ENCODE measurements at places on chromosomes 1 and 21. TPM values are rescaled to one million over a fixed set of nuclear protein-coding genes. Genes with fewer than 3 reads are reported as not detected.

ST7L gene
- 14.0 TPM for total RNA-seq

DNA sequence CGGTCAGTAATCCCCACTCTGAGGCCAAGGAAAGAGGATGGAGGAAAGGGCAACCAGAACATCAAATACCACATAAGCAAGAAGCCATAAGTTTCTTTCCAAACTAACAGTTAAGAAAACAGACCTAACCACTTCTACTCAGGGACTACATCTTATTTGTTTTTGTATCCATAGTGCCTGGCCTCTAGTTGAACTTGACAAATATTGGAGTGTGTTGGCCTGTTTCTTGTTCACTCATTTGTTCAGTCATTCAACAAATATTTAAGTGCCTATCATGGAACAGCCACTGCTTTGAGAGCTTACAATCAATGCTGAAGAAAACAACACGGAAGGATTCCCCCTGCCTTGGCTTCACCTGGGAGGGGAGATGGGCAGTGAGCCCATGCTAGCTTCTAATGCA lies 69.7 kb downstream of the ST6GALNAC3 start:
- DNase-seq = no peak

GRCh38 chr21:40719615-40720014 lies 127.3 kb downstream of the DSCAM start:
- no peak for DNase-seq

GJA8 gene
- not detected for total RNA-seq

GRCh38 chr1:150577557-150578271 lies 1.7 kb downstream of the MCL1 start:
- DNase-seq = no peak

DNA sequence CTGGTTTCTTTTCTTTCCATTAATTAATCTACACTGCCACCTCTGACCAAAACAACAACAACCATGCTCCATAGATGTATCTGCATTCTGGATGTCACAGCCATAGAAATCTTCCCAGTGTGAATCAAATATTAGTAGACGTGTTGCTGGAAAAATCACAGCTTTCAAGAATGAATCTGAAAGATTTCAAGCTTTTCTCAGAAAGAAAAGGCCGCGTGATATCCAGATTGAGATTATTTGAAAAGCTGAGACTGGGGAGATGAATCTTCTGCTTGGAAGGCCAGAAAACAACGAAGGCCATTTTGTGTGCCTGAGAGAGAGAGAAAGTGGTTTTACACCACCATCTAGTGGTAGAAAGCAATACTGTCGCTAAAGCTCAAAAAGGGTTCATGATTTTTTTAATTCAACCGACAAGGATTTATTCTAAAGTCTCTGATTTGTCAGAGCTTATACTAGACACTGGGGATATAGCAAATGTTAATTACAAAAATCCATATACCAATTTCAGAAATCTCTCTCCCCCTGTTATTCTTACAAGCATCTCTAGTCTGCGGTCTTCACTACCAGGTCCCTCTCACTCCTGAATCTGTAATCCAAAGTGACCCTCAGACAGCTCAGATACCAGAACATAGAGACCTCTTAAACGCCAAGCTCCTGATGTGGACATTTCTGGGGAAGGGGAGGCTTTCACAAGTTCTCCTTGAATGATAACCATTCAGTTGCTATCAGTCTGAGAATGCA lies 87.5 kb upstream of the SGIP1 start:
- peak; percentile 54 for DNase-seq

FABP3 gene
- 5,112 TPM for total RNA-seq

DNA sequence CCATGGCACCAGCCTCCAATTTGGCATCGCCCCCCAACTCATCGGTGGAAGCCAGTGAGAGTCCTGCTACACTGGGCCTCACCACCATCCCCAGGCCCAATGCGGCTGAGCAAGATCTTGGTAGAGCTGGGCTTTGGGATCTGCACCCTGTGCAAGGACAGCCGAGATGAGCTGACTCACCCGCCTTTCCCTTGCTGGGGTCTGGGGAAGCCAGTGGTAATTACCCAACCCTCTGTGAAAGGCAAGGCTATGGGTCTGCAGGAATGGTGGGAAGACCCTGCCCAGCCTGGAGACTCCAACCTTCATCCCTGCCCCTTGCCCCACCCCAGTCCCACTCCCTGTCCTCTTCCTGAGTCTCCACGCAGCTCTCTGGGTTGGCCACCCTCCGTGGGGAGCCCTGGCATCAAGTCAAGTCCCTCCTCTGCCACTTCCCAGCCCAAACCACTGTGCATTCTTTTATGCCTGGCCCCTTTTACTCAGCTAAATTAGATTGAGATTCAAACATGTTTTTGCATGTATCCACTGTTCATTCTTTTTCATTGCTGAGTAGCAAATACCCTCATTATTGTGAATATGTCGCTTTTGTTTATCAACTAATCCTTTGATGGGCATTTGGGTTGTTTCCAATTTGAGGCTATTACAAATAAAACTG lies 8.8 kb downstream of the SMCP start:
- no peak for DNase-seq

DNA sequence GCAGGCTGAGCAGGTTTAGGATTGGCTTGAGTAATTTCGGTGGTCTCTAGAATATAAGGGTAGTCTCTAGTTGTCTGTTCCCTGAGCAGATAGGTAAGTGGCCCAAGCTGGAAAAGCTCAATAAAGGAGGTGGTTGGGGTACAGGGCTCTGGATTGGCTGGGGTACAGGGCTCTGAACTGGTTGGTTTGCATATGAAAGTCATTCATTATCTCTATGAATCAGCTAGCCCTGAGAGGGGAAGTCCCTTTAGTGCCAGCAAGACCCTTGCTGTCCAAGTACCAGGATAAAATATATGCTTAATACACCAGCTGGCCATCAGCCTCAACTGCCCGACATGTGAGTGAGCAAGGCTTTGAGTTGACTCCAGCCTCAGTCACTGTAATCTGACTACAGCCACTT lies 93.0 kb downstream of the ZBTB18 start:
- DNase-seq = no peak

RCSD1 gene
- total RNA-seq = 47.8 TPM

DNA sequence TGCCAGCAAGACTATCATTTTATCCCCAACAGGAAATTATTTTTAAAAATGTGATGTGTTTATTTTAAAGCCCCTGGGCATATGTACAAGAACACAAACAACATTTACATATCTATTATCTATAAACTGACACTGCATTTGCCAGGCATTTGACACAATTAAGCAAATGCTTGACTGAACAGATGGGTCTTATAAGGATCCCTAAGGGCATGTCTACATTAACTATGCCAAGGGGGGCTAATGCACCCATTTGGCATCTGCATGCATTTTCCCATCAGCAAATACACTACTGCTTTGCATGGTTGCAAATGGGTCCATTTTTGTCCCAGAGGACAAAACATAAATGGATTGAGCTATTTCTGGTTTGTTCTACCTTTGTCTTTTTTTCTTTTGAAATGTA lies 884.8 kb upstream of the B3GALT2 start:
- DNase-seq = no peak

DNA sequence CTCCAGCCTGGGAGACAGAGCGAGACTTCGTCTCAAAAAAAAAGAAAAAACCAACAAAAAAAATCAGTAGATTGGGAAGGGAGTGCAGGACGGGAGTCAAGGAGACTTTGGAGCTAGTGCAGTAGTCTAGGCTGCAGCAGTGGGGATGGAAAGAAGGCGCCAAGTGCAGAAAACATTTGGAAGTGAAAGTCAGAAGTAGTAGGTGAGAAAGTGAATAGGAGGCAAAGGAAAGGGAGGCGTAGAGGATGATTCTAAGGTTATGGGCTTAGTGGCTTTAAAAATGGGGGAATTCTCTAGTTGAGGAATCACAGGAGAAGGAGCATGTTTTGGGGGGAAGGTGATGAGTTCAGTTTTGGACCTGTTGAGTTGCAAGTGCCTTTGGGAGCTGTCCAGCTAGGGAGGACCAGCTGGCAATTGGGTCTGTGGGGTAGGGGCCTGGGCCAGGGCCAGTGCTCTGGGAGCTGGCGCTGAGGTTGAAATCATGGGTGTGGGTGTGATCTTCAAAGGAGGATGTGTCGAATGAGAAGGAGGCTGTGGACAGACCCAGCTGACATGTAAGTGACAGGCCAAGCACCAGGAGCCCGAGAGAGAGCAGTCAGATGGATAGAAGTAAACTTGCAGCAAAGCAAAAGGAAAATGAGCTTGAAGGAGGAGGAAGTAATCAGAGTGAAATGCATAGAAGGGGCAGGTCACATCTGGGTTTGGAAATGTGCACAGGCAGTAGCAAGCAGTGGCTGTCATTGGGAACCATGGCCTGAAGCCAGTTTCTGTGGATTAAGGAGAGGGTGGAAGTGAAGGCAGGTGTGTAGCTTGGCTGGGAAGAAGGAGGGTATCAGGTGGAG lies 15.8 kb downstream of the TMCC2 start:
- no peak for DNase-seq

- DNase-seq = peak; percentile 66
Measured at GRCh38 chr1:149887456-149888246, 11.7 kb upstream of the BOLA1 start.

KCNK1 gene
- total RNA-seq = 14.5 TPM

RBBP5 gene
- 8.9 TPM for total RNA-seq

DNA sequence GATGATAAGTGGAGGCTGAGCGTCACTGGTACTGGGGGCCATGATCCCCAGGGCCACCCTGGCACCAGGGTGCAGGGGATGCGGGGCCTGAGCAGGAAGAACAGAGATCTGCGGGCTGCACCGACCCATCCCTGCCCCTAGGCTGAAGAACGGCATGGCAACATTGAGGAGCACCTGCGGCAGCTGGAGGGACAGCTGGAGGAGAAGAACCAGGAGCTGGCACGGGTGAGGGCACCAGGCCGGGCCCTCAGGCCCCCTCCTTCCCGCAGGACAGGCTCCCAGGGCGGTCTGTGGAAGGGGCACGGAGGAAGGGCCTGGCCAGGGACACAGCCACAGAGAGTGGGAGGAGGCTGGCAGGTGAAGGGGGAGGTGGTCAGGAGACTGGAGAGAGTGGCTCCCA lies 21.8 kb downstream of the PPFIA4 start:
- no peak for DNase-seq

- DNase-seq = no peak
Measured at GRCh38 chr1:154742606-154743005, 127.5 kb downstream of the KCNN3 start.

SLC22A15 gene
- total RNA-seq = 13.1 TPM

BARHL2 gene
- total RNA-seq = not detected

ANGPTL1 gene
- total RNA-seq = 22.3 TPM

RGS8 gene
- total RNA-seq = not detected

DNA sequence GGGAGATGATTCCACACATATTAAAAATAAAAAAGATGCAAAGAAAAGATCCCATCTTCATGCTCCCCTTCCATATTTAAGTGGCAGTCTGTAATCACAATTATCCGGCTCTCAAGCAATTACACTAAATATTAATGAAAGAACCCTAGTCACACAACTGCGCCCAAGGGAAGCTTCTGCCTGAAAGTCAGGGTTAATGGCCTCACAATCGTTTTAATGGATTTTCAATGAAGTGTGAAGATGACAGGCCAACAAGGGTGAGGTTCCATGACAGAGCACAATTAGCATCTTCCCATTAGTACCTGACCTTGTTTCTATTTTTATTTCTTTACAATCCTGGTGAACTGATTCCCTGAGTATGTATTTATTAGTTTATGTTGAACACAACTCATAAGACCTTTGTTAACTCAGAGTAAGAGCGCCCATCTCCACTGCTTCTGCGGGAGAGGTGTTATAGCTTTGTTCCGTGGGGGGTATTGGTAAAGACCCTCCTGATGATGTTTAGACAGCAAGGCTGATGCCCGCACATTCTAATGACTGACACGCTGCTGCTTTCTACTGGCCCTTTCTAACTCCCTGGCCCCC lies 80.9 kb downstream of the IER5 start:
- no peak for DNase-seq

CD84 gene
- 1.3 TPM for total RNA-seq

CDA gene
- total RNA-seq = 0.93 TPM

DNA sequence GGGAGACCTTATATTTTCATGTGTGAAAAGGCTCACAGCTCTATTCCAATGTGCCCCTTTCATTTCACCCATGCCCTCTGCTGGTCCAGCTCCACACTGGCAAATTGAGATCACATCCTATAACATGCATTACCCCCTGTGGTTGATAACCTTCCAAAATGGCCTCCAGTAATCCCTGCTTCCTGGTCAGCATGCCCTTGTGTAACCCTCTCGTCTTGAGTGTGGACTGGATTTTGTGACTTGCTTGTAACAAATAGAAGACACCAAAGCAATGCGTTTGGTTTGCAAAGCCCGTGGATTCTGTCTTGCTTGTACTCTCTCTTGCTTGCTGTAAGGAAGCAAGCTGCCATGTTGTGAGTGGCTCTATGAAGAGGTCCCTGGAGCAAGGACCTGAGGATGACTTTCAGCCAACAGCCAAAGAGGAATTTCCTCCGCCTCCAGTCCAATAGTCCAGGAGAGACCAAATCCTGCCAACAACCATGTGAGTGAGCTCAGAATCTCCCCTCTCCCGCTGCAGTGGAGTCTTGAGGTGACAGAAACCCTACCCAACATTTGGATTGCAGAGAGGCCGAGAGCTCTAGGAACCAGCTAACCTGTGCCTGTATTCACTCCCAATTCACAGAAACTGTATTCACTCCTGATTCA lies 17.4 kb downstream of the KCNA10 start:
- DNase-seq = no peak

- DNase-seq = no peak
Measured at GRCh38 chr21:42646076-42646825, 7.2 kb upstream of the PDE9A start.

C4BPA gene
- not detected for total RNA-seq

DNA sequence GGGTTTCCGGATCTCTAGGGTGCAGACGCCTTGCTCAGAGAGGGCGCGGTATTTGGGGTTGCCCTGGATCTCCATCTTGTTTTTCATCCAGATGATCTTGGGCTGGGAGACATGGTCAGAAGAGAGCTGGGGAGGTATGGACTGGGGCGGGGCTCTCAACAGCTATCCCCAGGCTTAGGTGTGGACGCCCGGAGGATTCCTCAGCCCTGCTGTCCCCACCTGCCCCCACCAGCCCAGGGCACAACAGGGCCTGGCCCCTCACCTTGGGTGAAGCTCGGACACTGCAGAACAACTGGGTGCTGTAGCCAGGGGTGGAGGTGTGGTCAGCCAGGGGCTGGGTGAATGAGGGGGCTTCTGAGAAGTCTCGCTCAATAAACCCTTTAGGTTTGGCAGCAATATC lies 6.6 kb downstream of the MYBPH start:
- DNase-seq = no peak

RAP1GAP gene
- total RNA-seq = 2.7 TPM

NR5A2 gene
- 1.0 TPM for total RNA-seq

SLC35F3 gene
- total RNA-seq = not detected

OR2T11 gene
- total RNA-seq = not detected

- DNase-seq = peak; percentile 45
Measured at GRCh38 chr1:220527279-220527907, 543 bp upstream of the MARK1 start.

OLIG2 gene
- not detected for total RNA-seq

LCE6A gene
- total RNA-seq = not detected

KIF26B gene
- 4.0 TPM for total RNA-seq

GRCh38 chr1:94925561-94926125 lies 1.3 kb downstream of the CNN3 start:
- DNase-seq = peak; percentile 61

ZBTB8B gene
- not detected for total RNA-seq

DNA sequence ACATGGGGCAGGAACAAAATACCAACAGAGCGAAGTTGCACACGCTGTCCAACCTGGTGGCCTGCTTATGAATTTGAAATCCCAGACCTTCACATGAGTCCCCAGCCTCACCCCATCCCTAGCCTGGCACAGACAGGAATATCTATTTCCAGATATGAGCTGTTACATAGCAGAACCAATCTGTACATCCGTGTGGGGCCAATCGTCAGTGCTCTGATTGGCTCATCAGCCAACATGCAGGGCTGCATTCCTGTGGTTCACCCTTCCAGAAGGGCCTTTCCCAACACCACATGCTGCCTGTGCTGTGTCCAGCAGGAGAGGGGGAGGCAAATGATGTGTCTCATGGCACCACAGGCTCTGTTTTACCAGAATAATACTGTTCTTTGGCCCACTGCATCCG lies 31.3 kb downstream of the CCN1 start:
- peak; percentile 10 for DNase-seq
